ENCODE measurements at places on chromosomes 3 and 15.

DNA sequence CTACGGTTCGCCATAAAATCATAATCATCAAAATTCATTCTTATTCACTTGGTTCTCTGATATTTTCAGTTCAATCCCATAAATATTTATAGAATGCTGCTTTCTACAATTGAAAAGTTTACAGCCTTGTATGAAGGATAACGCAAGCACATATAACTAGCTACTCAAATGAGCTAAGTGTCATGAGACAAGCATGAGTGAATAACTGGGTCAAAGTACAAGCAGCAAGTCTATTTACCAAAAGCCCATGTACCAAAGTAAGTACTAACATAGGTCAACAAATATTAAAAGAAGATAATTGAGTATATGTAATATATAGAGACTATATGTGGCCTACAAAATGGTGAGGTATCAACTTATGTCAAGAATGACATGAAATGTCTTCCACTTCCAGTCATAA is 596.6 kb downstream of the GBE1 start:
- DNase-seq: no peak

GRCh38 chr3:23830869-23831484 is 25.2 kb downstream of the UBE2E1 start:
- DNase-seq: no peak

DNA sequence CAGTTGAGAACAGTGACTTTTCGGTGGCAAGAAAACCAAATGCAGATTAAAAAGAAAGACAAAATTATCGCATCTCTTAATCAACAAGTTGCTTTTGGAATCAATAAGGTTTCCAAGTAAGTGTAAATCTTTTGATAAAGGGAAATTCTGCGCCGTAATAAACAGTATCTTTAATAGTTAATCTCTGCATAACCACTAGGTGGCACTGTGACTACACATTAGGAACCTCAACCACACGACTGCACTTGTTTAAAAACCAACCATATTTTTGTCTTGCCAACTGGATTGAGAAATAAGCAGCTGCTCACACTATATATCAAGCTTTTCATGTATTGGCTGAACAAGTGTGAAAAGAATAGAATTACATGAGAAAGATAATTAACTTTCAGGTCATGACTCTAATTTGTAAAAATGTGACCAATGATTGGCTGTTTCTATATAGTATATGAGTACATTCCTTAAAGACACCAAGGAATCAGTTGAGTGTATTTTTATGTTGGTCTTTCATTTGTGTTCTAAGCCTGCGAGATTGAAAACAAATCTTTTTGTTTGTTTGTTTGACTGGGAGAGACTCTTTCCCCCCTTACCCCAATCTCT is 72.7 kb downstream of the DZIP3 start:
- DNase-seq: no peak

GRCh38 chr15:91882858-91883586 is 29.5 kb downstream of the SLCO3A1 start:
- DNase-seq: no peak
